ENCODE measurements at places on chromosomes 16 and 17.

- DNase-seq = no peak
Measured at GRCh38 chr16:88613293-88613692, 25.1 kb upstream of the IL17C start.

- DNase-seq = no peak
Measured at GRCh38 chr17:33057564-33057963, 65.9 kb downstream of the SPACA3 start.

DNA sequence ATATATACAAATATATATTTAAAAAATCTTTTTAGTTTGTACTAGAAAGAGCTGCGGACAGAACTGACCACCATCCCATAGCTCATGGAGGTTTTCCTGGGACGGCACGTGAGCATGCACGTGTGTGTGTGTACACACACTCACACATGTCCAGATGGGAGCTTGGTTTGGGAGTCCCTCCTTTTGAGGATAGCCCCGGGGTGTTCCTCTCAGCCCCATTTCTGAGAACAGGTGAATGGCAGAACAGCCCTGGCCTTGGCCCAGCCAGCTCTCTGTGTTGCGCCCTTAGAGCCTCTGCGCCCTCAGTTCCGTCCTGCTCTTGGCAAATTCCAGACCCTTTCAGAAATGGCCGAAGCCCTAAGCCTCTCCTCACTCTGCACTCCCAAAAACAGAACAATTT, 70.1 kb downstream of the AMFR start:
- no peak for DNase-seq

- DNase-seq = no peak
Measured at GRCh38 chr17:8742274-8742673, 2.4 kb downstream of the CCDC42 start.

- DNase-seq = no peak
Measured at GRCh38 chr17:48541577-48542113, 3.3 kb downstream of the HOXB2 start.

DNA sequence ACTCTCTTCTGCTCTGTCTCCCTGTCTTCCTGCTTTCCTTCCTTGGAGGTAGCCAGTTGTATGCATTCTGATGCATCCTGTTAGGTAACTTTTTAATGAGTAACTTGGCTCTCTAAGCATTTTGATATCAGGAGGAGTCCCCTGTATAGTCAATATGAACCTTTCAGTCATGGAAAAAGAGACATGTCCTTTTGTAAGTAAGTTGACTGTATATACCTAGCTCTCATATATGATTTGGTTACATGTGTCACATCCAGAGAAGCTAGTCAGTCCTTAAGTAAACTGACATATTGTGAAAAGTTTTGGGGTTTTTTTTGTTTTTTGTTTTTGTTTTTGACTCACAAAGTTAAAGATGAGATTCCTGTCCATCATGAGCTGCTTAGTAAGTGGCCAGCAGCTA, 18.8 kb downstream of the UTP18 start:
- no peak for DNase-seq
